ENCODE measurements at places on chromosomes 3 and 15.

- no peak for DNase-seq
Observed at GRCh38 chr3:127746400-127747057, 73.8 kb downstream of the ABTB1 start.

GRCh38 chr3:32203854-32204253 lies 34.6 kb upstream of the CMTM8 start:
- DNase-seq: no peak

GRCh38 chr15:85960381-85960780 lies 119.3 kb upstream of the AGBL1 start:
- no peak for DNase-seq

GRCh38 chr3:172159962-172160538 lies 120.7 kb downstream of the FNDC3B start:
- no peak for DNase-seq

All from stimulated activated CD4-positive, alpha-beta T cell treated with anti-CD3 and anti-CD28 coated beads, TNF-alpha, amount 100 ng/mL, for 48 hours (primary cell).